ENCODE measurements at places on chromosomes 11 and 22.

- DNase-seq, result no peak
These were observed 6.9 kb downstream of the FXYD6 start for GRCh38 chr11:117869604-117870003.

DNA sequence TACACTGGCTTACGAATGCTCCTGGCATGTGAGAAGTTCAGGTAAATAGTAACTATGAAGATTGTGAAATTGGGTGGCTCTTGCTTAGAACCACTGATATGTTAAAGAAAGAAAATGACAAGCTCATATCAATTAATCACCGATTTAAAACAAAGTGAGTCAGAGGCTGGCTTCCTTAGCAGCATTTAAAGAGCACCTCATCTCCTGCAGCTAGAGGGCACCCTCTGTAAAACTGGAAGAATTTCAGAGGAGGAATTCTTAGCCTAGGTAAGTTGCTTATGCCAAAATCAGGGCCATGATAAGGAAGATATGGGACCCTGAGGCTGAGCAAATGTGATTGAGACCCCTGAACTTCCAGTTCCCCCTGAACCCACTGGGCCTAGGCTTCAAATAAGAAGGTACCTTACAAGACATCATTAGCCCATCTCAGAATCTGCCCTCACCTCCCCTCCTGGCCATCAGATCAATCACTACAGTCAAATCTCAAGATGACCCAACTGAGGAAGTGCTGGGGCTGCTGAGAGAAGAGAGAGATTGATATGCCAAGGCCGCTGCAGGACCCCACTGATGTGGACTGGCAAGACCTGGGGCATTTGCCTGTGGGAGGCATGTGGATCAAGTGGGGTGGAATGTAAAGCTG is 8.6 kb upstream of the CD3E start:
- peak; percentile 58 for DNase-seq

- no peak for DNase-seq
These were observed 9.0 kb downstream of the SYT7 start for GRCh38 chr11:61571869-61572268.

- DNase-seq, result peak; percentile 57
These were observed 88.3 kb downstream of the TSPAN18 start for GRCh38 chr11:44814881-44815592.

DNA sequence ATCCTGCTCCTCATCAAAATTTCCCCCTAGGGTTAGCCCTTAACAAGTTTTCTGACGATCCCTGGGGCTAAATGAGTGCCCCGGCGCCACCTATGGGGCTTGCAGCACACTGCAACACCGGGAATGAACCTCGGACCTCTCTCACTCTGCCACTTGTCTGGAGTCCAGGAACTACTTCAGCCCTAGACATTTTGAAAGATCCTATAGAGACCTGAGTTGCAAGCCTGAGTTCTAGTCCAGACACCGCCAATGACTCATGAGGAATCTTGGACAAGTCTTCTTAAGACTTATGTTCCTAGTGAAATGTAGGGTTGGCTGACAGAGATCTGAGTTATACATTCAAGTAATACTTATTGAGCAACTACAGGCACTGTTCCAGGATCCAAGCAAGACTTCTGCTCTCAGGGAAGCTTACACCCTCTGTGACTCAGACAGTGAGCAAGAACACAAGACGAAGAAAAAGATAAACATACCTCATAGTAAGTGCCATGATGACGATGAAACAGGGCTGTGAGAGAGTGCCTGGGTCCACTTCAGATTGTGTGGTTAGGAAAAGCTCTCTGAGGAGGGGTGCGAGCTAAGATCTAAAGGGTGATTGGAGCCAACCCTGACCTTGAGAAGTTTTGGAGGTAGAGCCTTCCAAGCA is 10.2 kb upstream of the STK33 start:
- peak; percentile 98 for DNase-seq

- no peak for DNase-seq
These were observed 86.5 kb upstream of the CLDN5 start for GRCh38 chr22:19610518-19611253.

GRCh38 chr11:27362749-27363575 is at the start of gene CCDC34:
TSS of gene CCDC34 (minus strand) at chr11:27363215. CDS start at chr11:27363194, 21 bp downstream.
- DNase-seq, result peak; percentile 95

DNA sequence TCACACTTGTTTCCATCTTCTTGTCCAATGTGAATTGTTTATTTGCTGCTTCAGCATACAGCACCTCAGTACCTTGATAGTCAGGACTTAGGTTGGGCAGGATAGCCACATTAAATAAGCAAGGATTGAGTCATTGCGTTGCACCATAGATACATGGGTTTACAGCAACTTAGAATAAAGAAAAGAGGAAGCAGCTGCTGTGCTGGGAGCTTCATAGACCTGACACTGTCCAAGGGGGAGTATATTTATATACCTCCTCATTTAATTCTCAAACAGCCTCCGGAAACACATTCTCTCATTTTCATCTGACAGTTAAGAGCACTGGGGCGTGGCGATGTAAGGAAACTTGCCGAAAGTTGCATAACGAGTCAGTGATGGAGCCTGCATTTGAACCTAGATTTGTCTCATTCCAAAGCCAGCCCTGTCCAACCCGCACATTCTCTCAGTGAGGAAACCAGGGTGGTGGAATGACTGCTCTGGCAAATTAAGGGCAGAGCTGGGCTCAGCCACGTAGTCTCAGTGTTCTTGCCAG is 42.2 kb downstream of the UBASH3B start:
- peak; percentile 58 for DNase-seq

- no peak for DNase-seq
These were observed 138.1 kb upstream of the ANO3 start for GRCh38 chr11:26193694-26194365.

Measured in M059J (cell line).